ENCODE measurements at places on chromosomes 1 and 21. TPM values are rescaled to one million over a fixed set of nuclear protein-coding genes. Genes with fewer than 3 reads are reported as not detected.
A peak's percentile ranks its signal among the peaks of the same experiment; 100 is the strongest.

DNA sequence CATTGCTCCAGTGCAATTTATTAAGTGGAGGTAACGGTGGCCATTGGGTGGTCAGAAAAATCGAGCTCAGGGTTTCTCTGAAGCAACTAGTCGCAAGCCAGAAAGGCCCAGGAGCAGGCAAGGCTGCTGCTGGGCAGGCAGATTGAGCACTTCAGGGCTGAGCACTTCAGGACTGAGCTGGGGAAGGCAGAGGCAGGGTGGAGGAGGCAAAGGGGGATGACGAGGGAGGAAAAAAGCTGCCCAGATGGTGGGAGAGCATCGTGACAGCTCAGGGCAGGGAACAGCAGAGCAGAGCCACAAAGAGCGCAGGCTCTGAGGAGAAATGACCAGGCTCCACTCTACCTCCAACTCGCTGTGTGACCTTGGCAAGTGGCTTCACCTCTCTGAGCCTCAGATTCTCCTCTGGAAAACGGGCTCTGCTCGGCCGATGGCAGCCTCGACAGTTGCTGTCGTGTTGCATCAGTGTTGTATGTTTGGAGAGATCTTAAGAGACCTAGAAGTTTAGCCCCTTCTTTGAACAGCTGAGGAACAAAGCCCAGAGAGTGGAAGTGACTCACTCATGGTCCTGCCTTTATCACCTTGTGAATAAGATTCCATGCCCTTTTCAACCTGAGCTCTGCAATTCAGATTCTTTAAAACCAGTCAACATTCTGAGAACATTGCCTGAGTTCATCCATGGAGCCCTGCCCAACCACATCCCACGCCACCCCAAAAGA lies 141.4 kb downstream of the SYF2 start:
- DNase-seq: no peak

DNA sequence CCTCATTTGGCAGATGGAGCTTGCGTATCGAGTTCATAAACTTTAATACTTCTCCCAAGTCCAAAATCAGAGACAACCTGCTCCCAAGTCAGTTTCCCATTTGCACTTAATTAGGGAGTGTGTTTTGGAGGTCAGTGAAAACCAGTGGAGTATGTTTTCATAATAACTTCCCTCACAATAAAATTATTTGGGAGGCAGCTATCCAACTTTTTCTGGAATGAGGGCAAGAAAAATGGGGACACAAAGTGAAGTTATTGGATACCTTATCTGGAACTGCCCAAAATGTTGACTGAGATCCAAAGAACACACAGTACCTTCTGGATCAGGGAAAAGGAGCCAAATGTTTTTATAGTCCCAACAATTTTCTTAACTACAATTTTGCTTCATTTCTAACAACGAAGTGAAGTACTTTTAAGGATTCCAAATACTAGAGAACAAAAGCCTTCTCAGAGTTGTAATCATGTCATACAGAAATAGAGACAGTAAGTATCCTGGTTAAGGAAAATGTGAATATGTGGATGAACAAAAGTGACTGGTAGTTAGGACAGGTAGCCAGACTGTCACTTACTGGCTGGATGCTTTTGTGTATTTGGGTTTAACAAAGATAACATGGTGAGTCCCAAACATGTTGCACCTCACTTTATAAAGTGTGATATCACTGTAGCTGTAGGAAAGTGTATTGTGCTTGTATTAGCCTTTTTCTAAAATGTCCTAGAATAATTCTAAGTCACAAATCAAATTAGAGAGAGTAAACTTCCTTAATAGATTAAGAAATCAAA lies 325.0 kb downstream of the HLX start:
- no peak for DNase-seq

The SHISAL2A gene
- not detected for total RNA-seq

The ATP8B2 gene
- total RNA-seq: 9.9 TPM

- no peak for DNase-seq
These were observed 10.2 kb downstream of the RHOU start for GRCh38 chr1:228745497-228745896.

DNA sequence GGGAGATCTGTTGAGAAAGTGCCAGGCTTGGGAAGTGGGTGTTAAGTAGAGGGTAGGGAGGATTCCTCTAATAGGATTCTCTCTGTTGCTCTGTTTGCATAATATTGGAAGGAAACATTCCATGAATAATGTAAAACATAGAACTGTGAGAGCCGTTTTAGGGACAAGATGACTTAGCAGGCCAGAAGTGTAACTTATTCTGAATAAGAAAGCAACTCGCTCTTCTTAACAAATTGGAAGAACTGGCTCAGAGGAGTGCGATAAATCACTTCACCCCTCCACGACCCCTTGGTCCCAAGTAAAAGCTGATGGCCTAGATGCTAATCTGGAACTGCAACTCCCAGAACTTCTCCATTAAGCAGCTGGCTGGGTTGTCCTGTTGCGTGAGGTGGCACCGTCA lies 19.1 kb downstream of the SIM2 start:
- DNase-seq: no peak

The KLHDC8A gene
- not detected for total RNA-seq

DNA sequence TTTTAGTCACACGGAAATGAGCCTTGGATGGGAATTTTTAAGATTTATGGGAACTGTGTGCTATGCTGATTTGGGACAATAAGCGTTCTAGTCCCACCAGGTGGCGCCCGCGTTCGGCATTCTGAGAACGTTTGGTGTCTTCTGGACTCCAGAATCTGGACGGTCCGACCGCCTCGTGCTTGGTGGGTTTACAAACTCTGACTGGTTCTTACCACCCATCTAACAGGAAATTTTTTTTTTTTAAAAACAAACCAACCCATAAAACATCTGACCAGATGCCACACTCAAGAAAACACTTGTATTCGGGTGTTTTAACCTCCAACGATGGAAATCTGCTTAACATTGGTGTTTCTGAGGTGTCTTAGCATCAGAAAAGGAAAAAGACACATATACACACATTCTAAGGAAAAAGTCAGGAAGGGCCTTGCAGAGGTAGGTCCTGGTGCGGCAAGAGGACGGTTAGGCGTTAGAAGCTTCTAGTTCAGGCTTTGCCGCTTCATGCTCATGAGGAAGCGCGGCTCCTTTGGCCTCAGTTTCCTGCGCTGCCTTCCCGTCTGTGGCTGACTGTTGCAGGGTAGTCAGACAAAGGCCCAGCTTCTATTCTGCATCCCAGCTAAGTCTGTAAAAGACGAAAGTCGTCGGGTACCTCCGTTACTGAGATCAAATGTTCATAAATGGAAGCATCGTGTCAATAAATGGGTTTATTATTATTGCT lies 814 bp upstream of the DYRK3 start:
- DNase-seq: peak; percentile 93

DNA sequence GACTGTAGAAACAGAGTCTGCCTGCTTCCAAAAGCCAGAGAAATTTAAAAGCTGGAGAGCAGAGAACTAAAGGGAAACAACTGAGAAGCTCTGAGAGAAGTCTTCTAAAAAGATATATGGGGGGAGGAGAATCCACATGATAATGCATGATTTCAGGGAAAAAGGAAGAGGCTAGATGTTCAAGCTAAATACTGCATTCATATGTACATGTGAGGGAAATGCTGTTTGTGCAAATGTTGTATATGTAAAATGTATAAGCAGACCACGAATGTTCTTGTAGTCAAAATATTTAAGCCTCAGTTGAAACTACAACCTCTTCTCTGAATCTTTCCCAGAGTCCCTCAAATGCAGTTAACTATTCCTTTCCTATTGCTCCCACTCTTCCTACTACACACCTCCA lies 79.2 kb downstream of the AKT3 start:
- no peak for DNase-seq

- no peak for DNase-seq
These were observed 120.0 kb downstream of the PGBD5 start for GRCh38 chr1:230306169-230306568.

GRCh38 chr1:182109771-182110170 lies 48.3 kb upstream of the ZNF648 start:
- no peak for DNase-seq

The SLC16A4 gene
- 0.83 TPM for total RNA-seq

The FAM151A gene
- not detected for total RNA-seq

- DNase-seq: no peak
These were observed 4.1 kb downstream of the PPM1J start for GRCh38 chr1:112711041-112711440.

GRCh38 chr1:89287181-89288050 lies 14.8 kb upstream of the GBP5 start:
- no peak for DNase-seq

- no peak for DNase-seq
These were observed 40.5 kb downstream of the FAAP20 start for GRCh38 chr1:2154022-2154421.

DNA sequence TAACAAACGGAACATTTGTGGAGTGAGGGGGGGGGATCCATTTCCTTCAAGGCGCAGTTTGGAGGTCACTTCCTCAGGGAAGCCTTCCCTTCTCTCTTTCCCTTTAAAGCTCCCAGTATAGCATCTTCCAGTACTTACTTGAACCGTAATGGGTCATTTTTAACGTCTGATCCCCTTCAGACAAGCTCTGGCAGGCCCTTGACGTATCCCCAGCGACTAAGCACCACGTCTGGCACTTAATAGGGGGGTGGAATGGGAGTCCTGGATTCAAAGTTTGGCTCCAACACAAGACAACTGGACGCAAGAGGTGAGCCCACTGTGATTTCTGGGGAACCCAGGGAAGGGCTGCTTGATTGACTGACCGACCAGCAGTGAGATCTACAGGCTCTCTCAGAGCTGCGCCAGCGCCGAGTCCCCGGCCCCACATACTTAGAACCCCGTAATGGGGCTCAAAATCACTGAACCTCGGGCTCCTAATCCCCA lies 441 bp downstream of the YARS1 start:
- DNase-seq: no peak

The GPR37L1 gene
- total RNA-seq: 0.12 TPM

DNA sequence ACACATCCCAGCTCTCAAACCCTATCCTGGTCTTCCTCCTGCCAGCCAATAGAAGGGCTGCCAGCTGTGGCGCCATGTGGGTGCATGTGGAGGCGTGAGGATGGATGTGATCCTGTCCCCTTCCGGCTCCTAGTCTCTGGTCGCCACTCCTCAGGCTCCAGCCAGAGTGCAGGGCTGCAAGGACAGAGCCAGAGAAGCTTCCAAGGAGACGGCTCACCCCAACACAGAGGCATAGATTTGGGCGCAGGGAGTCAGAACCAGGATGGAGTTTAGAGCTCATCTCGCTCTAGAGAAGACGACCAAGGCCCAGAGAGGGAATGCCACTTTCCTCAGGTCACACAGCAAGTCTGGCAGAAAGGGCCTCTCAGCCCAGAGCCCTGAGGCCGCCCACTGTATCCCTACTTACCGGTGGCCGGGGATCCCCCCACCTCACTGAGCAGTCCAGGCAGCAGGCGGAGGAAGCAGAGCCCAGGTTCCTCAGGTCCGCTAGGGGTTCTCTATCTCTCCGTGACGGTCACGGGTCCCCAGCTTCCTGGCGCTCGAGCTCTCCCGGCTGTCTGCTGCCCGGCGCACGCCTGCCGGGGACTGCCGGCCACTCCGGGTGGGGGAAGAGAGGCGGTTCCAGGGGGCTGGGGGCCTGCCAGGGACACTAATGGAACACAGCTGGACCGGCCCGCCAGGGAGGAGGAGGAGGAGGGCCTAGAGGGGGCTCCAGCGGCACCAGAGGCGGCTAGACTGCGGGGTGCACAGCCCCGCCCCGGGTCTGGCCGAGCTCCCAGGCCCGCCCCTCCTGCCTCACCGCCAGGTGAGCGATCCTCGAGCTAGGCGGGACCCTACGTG lies at the start of gene COL16A1:
Gene COL16A1, minus strand, starts transcription at position 587 of the 840 bp plus-strand sequence. CDS start 1,824 bp downstream, outside the sequence.
- no peak for DNase-seq

The VAMP4 gene
- total RNA-seq: 7.4 TPM

The PPIAL4G gene
- not detected for total RNA-seq

- DNase-seq: peak; percentile 31
These were observed 4.4 kb downstream of the HAX1 start for GRCh38 chr1:154276797-154277196.

DNA sequence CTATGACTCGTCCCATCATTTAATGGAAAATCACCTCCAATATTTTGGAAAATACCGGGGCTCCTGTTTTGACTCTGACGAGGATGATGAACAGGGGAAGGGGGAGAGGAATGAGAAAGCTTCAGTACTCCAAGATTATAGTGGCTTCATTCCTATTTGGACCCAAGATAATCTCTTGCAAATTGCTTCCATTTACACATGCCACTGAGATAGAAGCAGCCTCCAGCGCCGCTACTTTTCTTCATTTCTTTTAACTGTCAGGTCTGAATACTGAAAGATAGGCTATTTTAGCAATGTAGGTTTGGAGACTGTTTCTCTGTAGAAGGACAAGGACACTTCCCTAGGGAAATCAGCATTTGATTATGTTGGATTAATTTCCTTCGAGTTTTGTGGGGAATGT lies 565 bp upstream of the GRIK1 start:
- no peak for DNase-seq
